ENCODE measurements at places on chromosomes 16 and 17. TPM values are rescaled to one million over a fixed set of nuclear protein-coding genes. Genes with fewer than 3 reads are reported as not detected.

The MYOCD gene
- total RNA-seq, result 0.09 TPM

The DPEP3 gene
- total RNA-seq, result not detected

The TPPP3 gene
- total RNA-seq, result 4.7 TPM

The RRAD gene
- total RNA-seq, result 0.54 TPM

The ERCC4 gene
- 12.9 TPM for total RNA-seq

The AGRP gene
- not detected for total RNA-seq

The C17orf67 gene
- 2.4 TPM for total RNA-seq

The SLC43A2 gene
- 15.5 TPM for total RNA-seq

The XAF1 gene
- not detected for total RNA-seq

The MT1M gene
- not detected for total RNA-seq

The SLFN12L gene
- total RNA-seq, result not detected

The CD300H gene
- total RNA-seq, result not detected

The JUP gene
- total RNA-seq, result 23.5 TPM

The C16orf96 gene
- total RNA-seq, result 0.30 TPM

The AURKB gene
- 186 TPM for total RNA-seq

The GDPD1 gene
- 13.4 TPM for total RNA-seq

The KRTAP4-3 gene
- total RNA-seq, result not detected

The PIK3R6 gene
- not detected for total RNA-seq

The CES5A gene
- total RNA-seq, result not detected

The WNT3 gene
- 8.4 TPM for total RNA-seq

The NDRG4 gene
- total RNA-seq, result 58.9 TPM
